ENCODE measurements at places on chromosomes 12 and 14.

- no peak for DNase-seq
Observed at GRCh38 chr14:93965946-93966474, 10.4 kb downstream of the ASB2 start.

DNA sequence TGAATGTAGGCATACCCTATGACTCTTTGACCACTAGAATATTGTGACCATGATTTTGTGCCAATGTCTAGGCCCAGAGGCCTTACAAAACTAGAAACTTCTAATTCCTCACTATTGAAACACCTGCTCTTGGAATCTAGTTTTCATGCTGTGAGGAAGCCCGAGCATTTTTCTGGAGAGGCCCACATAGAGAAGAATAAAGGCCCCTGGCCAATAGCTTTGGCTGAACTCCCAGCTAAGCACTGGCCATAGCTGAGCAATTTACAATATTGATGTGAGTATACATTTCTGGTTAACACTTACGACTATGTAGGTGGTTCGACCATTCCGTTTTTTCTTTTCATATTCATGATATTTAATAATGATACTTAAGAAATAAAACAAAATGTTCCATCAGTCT, 190.3 kb downstream of the KCNH5 start:
- no peak for DNase-seq

GRCh38 chr14:102117852-102118251, 21.8 kb upstream of the WDR20 start:
- DNase-seq: no peak

DNA sequence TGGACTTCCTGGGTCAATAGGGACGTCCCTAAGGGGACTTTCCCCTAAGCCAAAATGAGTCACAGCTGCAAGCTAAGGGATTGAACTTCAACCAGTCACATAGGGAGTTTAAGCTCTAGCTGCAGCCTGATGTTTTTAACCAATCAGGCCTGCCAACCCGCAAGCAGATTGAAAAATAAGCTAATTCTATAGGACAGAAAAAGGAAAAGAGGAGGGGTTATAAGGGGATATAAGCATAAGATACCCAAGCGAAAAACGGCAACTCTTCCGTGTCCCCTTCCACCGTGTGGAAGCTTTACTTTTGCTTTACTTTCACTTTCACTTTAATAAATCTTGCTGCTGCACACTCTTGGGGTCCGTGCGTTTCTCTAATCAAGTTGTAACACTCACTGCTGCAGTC, 24.4 kb downstream of the ATP23 start:
- no peak for DNase-seq

DNA sequence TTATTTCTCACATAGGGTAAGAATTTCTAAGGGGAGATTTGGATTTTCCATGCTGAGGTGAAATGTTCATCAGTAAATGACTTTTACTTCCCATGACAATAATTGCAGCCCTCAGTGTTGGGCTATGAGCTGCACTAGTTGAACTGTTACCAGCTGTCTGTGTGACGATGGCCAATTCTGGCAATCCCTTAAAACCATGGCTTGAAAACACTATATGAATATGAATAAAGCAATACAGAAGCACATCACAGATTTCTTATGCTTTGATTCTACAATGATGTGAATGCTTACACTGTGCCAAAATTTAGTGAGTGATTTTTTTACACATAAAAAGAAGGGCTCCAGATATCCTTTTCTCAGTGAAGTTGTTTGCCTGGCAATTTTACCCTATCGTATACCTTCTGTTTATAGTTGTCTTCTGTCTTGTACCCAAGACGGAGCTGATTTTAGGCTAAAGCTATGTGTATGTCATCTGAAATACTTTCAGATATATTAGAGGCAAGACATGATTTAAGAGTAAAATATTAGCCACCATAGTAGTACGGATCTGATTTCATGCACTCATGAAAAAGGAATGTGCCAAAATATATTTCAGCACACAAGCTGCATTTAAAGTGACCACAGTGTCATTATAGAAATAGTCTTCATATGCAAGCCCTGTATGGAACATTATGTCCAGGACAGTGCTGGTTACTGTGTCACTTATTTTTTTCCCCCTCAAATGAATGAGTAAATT, 52.0 kb downstream of the SLC38A4 start:
- DNase-seq: no peak

- no peak for DNase-seq
Observed at GRCh38 chr12:129826273-129826672, 77.6 kb downstream of the TMEM132D start.
